ENCODE measurements at places on chromosomes 12 and 14.
A peak's percentile ranks its signal among the peaks of the same experiment; 100 is the strongest.

DNA sequence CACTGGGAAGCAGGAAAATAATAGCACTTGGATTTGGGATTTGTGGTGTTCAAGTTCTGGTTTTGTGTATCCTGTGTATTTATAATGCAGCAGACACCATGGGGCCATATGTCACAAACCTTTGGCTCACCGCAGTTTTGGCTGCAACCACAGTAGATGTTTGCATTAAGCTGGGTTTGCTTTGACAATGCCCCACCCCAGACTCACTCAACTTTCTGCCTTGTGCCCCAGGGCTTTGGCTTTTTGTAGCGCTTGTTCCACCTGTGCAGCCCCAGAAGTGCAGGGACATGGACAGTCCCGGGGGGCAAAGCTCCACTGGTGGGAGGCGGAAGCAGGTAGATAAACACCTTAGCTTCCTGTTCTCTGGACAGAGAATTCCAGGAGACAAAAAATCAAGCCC lies 446.9 kb downstream of the MED13L start:
- DNase-seq = no peak

GRCh38 chr14:39827901-39828655 lies 395.8 kb upstream of the FBXO33 start:
- no peak for DNase-seq

GRCh38 chr14:58082011-58082410 lies 70.0 kb downstream of the ARMH4 start:
- no peak for DNase-seq

DNA sequence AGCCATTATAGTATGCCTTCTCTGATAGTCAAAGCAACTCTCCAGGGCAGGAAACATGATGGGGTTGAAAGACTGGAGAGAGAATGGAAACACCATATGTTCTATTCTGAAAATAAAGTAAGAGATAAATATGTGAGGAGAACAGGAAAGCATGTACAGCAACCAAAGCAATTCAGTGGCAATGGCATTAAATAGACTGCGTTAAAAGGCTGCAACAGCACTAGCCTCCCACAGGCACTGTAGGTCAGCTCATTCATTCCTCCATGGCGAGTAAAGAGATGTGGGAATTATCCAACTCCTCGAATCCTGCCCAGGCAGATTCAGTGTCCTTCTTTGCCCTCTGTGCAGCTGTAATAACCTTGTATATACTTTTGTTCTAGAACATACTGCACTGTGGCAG lies 43.8 kb downstream of the ANO6 start:
- DNase-seq = no peak

GRCh38 chr14:54688229-54688628 lies 121.3 kb downstream of the SAMD4A start:
- peak; percentile 84 for DNase-seq

DNA sequence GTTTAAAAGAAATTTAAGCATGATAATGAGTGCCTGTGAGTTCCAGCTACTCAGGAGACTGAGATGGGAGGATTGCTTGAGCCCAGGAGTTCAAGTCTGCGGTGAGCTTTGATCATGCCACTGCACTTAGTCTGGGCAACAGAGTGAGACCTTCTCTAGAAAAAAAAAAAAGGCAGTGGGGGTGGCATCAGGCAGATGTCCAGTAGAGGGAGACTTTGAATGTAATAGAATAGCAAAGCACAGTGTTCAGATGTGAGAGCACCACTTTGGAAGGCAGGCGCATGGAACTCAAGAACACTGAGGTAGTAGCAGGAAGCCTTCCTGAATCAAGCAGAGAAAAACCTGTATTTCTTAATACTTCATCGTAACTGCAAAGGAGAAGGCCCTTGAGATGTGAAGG lies 394.5 kb upstream of the GARIN6 start:
- DNase-seq = no peak

- DNase-seq = no peak
Measured at GRCh38 chr12:6768437-6768914, 2.3 kb downstream of the PTMS start.

DNA sequence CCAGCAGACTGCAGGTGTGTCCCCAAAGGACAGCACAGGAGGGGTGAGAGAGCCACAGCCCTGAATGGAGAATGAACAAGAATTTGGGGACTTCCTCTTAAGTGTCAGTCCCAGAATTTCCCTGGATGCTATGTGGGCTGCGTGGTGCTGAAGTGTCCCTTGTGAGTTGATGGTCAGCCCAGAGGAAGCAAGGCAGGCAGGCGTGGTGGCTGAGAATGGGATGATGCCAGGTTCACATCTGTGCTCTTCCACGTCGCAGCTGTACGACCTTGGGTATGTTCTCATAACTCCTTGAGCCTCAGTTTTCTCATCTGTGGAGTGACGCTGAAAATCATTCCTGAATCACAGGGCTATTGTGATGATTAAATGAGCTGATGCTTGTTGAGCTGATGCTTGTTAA lies 62.1 kb upstream of the GPATCH2L start:
- no peak for DNase-seq

DNA sequence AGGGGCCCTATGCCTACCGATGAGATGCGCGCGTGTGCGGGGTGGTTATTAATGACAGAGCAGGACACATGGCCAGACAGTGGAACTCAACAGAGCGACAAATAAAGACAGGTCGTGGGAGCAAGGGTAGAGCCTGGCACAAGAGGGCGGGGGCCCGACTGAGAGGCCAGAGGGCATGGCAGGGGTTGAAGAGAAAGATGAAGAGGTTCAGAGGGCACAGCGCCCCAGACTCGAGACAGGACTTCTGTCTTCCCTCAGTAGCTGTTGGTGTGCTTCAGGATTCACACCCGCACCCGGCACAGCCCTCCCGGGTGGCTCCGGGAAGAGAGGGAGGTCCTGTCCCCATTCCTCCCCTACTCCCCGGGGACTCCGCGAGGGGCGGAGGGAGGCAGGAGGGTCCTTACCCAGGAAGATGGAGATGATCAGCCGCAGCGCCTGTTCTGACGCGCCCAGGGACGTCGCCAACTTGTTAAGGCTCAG lies 366 bp downstream of the LPCAT3 start:
- peak; percentile 43 for DNase-seq

DNA sequence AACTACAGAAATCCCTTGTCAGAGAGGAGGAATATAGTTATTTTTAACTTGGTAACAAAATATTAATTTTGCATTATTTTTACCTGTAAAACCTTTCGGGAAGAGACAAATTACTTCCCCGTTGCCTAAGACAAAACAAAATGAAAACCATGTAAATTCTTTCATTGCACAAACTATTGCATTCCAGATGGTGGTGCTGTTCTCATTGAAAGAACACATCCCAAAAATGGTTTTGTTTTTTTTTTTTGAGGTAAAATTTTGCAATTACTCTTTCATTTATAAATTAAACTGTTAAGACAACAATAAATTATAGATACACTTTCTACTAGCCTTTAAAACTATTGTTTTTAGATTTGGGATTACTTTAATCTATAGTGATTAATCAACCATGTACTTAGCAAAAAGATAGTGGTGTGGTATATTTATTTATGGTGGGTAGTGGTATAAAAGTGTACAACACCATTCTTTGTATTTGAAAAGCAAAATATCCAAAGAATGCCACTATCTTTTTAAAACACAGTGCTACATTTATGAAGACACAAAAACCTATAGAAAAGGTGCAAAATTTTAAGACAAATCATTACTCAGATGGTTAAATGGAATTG lies 115.5 kb downstream of the SLC38A1 start:
- peak; percentile 21 for DNase-seq

DNA sequence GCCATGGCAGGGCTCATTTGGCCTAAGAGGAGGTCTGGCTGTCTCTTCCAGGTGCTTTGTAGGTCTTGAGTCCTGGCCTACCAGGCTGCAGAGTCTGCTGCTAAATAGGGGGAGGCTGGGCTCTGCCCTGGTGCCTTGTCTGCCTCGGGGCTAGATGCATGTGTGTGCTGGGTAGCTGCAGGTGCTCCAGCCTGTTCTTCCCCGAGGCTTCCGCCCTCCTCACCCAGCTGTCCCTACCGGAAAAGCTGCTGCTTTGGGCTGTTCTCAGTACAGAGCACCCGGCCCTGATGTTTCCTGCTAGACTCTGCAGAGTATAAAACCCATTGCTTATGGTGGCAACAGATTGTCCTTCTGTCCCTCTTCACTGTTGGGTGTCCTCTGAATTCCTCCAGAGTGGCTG lies 37.7 kb downstream of the RAB35 start:
- DNase-seq = no peak

DNA sequence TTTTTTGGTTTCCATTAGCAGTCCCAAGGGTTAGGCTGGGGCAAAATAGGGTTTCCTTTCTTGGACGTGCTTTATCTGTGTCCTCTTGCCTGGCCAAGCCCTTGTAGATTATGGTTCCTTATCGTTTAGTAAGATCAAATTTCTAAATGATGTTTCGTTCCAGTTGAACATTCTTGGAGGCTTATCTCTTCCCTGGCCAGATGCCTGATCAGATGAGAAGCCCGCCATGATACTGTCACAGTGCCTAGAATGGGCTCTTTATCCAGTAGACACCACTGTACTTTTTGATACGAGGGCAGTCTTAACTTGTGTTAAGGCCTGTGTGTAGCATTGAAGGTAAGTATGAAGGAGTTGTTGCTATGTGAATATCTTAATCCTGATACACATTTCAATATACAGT lies 76.1 kb upstream of the TMEM263 start:
- DNase-seq = no peak

GRCh38 chr14:96054661-96055060 lies 15.5 kb downstream of the C14orf132 start:
- DNase-seq = no peak
